ENCODE measurements at places on chromosomes 7 and 10. TPM values are rescaled to one million over a fixed set of nuclear protein-coding genes. Genes with fewer than 3 reads are reported as not detected.

The GNB2 gene
- total RNA-seq: 120 TPM

The HGF gene
- total RNA-seq: 2.5 TPM

The SFRP4 gene
- total RNA-seq: 3.2 TPM

The FAM25G gene
- total RNA-seq: not detected

The PDCD11 gene
- total RNA-seq: 24.0 TPM
